Effector memory CD8-positive, alpha-beta T cell (primary cell): ENCODE measurements at places on chromosomes 7 and 10.

- no peak for DNase-seq
Observed at GRCh38 chr7:27548304-27548703, 114.4 kb downstream of the HIBADH start.

- DNase-seq: no peak
Observed at GRCh38 chr10:49634069-49634660, 20.3 kb downstream of the CHAT start.

- no peak for DNase-seq
Observed at GRCh38 chr7:85275204-85275603, 88.3 kb upstream of the SEMA3D start.

DNA sequence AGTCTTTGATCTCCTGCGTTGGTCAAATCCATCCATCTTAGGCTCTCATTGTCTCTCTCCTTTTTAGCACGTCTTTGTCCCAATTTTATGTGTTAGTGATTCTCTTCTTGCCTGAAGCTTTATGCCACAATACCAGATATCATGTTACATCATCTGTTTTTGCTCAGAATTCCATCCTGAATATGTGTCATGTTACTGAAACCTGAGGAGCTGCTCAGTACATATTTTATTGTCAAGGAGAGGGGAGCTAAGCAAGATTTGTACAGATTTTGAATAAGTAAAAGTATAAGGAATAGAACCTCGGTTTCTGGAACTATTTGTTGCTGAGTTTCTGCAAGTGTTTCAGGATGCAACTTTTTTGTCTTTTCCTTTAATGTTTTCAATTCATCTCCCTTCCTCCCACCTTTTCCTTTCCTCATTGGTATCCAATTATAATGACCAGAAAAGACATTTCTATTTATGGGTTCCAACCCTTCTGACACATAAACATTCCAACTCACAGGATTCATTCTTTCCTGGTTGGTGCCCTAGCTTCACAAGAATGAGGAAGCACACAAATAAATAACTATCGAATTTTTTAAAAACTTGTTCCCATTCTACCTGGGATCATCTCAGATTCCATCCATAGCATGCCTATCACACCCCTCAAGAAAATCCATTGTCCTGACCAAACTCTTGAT lies 291.8 kb downstream of the CRPPA start:
- no peak for DNase-seq

DNA sequence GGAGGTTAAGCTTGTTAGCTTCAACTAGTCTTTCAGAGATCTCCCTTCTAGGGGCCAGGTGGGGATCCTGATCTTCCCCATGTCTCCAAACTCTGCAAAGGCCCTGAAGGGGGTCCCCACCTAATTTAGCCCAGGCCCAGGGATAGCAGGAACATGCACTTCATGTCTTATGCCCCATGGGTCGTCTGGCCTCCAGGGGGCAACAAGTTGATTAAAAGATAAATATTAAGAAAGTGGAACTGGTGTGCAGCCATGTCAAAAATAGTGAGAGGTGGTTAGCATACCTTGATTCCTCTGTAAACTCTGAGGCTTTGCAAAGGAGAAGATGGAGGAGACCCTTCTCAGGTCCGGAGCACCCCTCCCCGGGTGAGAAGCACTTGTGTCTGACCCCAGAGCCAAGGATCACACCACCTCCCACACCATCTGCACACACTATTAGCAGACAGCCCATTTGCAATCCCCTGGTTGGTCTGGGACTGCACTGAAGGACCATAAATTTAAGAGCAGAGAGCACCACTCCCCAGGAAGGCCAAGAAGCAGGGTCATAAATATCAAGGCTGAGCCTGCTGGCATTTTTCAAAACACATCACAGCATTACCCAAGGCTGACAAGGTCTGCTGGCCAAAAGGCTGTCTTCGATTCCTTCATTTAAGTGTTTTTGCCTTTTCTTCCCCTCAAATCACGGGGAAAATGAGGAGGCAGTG lies 44.2 kb upstream of the LRRC18 start:
- no peak for DNase-seq

DNA sequence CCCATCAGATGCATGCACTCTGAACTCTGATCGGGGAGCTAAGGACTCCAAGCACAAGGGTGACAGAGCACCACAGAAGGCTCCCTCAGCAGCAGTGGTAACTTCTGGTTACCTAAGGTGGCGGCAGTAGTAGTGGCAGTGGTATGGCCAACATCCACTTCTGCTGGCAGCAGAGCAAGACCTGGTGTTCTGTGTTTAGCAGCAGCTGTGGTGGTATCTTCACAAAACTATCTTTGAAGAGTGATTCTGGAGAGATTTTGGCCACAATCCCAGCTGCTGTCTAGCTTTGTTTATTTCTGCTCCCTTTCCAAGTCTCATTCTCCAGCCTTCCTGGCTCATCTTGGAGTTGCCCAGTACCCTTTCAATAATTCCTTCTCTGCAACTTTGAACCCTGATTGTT lies 102.4 kb upstream of the LRGUK start:
- no peak for DNase-seq

GRCh38 chr10:96238646-96239623 lies 32.4 kb downstream of the BLNK start:
- DNase-seq: no peak
